ENCODE measurements at places on chromosomes 13 and 19.
A peak's percentile ranks its signal among the peaks of the same experiment; 100 is the strongest.

DNA sequence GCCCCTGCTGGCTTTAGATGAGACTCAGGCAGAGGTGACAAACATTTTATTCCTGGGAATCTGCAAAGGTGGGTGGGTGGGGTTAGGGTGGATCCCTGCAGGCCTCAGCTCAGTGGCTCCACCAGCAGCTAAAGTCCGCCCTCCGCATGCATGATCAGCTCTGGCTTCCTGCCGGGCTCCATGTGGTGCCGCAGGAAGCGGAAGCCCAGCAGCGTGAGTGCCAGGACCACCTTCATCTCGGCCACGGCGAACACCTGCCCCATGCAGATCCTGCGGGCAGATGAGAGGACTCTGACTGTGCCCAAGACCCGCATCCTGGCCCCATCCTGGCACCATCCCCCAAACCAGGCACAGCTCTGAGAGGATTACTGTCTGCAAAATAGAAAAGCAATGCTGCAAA is 26.3 kb downstream of the CYP4F2 start:
- DNase-seq = no peak

GRCh38 chr13:44400736-44401135 is 27.1 kb downstream of the SERP2 start:
- DNase-seq = no peak

- peak; percentile 50 for DNase-seq
Measured at GRCh38 chr13:94112227-94112626, 367.3 kb downstream of the DCT start.

- DNase-seq = no peak
Measured at GRCh38 chr13:30294004-30294403, 13.3 kb downstream of the KATNAL1 start.

DNA sequence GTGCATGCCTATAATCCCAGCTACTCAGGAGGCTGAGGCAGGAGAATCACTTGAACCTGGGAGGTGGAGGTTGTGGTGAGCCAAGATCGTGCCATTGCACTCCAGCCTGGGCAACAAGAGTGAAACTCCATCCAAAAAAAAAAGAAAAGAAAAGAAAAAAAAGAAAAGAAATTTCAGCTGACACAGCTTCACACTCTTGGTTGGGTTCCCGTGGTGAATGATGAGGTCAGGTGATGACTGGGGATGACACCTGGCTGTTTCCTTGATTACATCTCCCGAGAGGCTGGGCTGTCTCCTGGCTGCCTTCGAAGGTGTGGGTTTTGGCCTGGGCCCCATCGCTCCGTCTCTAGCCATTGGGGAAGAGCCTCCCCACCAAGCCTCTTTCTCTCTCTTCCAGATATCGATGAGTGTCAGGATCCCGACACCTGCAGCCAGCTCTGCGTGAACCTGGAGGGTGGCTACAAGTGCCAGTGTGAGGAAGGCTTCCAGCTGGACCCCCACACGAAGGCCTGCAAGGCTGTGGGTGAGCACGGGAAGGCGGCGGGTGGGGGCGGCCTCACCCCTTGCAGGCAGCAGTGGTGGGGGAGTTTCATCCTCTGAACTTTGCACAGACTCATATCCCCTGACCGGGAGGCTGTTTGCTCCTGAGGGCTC is 22.0 kb downstream of the LDLR start:
- no peak for DNase-seq

DNA sequence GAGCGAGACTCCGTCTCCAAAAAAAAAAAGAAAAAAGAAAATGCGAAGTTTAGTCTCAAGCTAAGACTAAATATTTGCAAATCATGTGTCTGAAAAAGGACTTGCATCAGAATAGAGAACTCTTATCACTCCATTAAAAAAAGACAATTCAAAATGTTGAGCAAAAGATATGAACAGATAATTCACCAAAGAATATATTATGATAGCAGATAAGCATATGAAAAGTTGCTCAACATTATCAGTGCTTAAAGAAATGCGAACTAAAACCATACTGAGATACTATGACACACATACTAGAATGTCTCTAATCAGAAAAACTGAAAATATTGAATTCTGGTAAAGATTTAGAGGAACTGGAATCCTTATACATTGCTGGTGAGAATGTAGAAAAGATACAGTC is 38.7 kb upstream of the SACS start:
- no peak for DNase-seq

DNA sequence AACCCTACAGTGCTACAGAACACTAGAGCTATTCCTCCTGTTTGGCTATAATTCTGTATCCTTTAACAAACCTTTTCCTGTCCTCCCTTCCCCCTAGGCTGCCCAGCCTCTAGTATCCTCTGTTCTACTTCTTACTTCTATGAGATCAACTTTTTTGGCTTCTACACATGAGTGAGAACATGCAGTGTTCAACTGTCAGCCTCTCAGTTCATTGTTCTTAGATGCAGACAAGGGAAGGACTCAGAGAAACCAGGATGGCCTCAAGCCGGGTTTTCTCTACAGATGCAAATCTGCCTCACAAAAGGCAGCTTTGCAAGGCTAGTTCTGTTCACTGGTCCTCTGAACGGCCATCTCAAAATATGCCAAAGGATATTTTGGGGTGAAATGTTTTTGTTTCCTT is 18.4 kb downstream of the AMER2 start:
- DNase-seq = no peak

GRCh38 chr13:30371649-30372265 is 50.5 kb upstream of the UBE2L5 start:
- peak; percentile 65 for DNase-seq

- DNase-seq = no peak
Measured at GRCh38 chr13:112255550-112256120, 120.5 kb upstream of the SPACA7 start.

- DNase-seq = peak; percentile 60
Measured at GRCh38 chr13:43232873-43233265, 209.5 kb downstream of the DNAJC15 start.
